ENCODE measurements at places on chromosomes 3 and 15.

- no peak for DNase-seq
These were observed 984 bp upstream of the RPP25 start for GRCh38 chr15:74957476-74958035.

- DNase-seq: no peak
These were observed 129.4 kb downstream of the PGPEP1L start for GRCh38 chr15:98878172-98878571.

DNA sequence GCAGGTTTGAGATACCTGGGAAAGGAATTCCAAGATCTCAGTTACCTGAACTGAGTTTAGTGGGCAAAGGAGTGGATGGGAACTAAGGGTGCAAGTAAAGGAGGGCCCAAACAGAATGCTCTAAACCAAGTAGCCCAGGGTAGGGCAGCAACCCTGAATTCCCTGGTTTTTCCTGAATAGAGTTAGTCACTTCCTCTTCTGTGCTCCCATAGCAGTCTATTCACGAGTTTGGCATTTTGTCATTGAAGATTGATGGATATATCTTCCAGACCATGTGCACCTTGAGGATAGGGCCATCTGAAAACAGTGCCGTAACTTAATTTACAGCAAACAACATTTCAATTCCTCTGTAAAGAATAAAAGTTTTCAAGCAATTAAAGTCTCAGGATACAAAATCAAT, 18.5 kb upstream of the PTX3 start:
- DNase-seq: no peak

GRCh38 chr15:68783226-68784058, 37.3 kb downstream of the ANP32A start:
- DNase-seq: no peak

GRCh38 chr3:156609546-156609945, 54.6 kb upstream of the SSR3 start:
- DNase-seq: no peak

GRCh38 chr3:6508410-6508759, 352.5 kb upstream of the GRM7 start:
- DNase-seq: no peak

- no peak for DNase-seq
These were observed 307.3 kb upstream of the PLSCR5 start for GRCh38 chr3:146912241-146913015.

GRCh38 chr3:104632947-104633346, 733.8 kb upstream of the ALCAM start:
- DNase-seq: no peak

GRCh38 chr3:164940745-164941144, 137.6 kb downstream of the SI start:
- DNase-seq: no peak

- no peak for DNase-seq
These were observed 111.7 kb upstream of the SMAD3 start for GRCh38 chr15:66953523-66954229.

DNA sequence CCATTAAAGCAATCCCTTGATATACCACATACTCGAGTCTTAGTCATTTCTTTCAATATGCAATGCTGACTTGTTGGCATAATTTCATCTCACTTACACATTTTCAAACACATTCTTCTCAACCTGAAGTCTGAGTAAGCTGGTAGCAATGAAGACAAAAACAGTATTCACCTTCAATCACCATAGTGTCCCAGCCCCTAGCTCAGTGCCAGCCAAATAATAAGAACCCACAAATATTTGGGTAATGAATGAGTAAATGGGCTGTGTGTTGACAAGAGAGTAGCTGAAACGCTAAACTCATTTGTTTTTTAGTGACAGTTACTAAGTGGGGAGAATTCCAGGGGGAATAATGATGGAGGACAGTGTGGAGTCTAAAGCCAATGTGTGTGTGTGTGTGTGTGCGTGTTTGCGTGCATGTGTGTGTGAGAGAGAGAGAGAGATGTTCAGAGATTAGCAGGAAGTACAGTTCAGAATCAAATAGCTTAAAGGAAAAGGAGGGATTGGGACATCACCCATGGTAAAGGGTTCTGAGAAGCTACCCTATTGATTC, 165.7 kb downstream of the GAP43 start:
- DNase-seq: no peak

GRCh38 chr3:60594025-60594424, 657.2 kb downstream of the FHIT start:
- DNase-seq: no peak

- no peak for DNase-seq
These were observed 37.0 kb downstream of the CMTM8 start for GRCh38 chr3:32275506-32275905.

DNA sequence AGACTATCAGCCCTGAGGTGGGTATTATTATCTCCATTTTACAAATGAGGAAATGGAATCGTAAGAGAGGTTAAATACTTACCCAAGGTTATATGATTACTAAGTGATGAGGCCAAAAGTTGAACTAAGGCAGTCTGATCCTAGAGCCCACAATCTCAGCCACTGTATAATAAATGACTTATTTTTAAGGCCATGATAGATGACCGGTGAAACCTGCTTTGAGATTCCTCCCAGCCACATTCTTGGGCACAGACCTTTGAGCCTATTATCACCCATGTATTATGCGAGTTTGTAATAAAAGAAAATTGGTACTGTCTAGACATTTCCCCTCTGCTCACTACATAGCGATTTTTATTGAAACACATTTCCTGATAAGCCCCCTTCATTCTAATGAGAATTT, 37.4 kb downstream of the POLQ start:
- DNase-seq: no peak

DNA sequence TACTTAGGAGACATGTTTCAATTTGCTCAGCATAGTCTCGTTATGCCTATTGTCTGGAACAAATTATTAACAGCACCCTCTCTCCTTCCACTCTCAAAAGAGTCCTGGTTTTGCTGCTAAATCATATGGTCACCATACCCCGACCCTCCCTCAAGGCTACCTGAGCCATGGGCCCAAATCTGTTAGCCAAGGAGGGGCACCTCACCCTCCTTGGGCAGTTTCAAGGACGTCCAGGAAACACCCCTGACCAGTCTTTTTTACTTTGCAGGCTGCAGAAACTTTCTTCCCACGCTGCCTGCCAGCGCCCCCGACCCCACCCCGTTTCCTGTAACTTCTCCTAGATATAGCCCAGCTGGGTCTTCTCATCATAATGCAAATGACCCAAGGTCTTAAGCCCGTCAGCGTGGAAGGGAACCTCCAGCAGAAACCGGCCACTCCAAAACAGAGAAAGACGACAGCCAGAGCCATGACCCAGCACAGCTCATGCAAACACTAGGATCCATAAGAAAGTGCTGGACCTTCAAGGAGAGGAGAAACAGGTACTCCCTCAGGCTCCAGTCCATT, 62.3 kb downstream of the ADCY5 start:
- no peak for DNase-seq

DNA sequence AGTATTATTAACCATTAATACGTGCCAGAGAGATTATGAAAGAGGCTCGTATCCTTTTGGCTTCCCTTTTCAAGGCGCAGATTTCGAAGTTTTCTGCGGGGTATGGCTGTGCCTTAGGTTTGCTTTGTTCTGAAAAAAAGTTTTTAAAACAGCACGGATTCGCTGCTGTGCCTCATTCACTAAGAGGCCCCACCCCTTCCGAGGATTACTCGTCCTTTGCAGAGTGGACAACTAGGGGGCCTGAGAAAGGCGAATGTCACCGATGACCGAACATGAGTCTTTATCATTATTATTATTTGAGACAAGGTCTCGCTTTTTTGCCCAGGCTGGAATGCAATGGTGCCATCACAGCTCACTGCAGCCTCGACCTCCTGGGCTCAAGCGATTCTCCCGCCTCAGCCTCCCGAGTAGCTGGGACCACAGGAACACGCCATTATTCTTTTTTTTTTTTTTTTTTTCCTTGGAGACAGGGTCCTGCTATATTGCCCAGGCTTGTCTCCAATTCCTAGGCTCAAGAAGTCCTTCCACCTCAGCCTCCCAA, 684 bp upstream of the RPS27L start:
- DNase-seq: no peak

DNA sequence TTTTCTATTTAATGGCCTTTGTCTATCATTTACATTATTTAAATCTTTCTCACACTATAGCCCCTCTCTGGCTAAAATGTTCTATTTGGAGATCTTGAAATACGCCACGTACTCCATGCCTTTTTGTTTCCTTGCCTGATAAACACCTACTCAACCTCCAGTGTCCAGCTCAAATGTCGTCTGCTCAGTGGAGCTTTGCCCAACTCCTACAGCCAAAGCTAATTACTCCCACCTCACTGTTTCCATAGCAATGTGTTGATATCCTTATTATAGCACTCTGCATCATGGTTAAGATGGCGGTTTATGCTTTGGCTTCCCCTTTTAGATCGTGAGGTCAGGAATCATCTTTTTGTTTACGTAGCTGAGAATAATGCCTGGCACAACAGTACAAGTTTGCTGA, 55.9 kb downstream of the NGLY1 start:
- no peak for DNase-seq

GRCh38 chr3:87148020-87148419, 79.1 kb upstream of the CHMP2B start:
- no peak for DNase-seq

DNA sequence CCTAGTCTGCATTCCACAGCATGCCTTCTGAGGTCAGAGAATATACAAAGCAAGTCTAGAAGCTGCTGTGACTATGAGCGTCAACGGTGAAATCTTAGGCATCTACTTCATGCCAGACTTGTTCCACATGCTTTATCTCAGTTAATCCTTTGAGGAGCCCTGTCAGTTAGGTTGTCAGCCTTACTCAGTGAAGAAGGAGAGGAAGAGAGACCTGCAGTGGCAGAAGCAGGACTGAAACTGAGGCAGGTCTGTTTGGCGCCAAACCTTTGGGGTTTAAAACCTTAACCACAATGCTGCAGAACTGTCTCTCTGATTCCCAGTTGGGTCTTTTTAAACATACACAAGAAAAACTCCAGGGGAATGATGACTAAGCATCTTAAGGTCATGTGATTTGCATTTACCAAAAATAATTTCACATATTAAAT, 139.0 kb upstream of the LIPC start:
- DNase-seq: no peak

GRCh38 chr3:71417791-71418190, 165.7 kb downstream of the FOXP1 start:
- no peak for DNase-seq

GRCh38 chr3:152200476-152201420, 68.0 kb upstream of the MBNL1 start:
- DNase-seq: no peak

DNA sequence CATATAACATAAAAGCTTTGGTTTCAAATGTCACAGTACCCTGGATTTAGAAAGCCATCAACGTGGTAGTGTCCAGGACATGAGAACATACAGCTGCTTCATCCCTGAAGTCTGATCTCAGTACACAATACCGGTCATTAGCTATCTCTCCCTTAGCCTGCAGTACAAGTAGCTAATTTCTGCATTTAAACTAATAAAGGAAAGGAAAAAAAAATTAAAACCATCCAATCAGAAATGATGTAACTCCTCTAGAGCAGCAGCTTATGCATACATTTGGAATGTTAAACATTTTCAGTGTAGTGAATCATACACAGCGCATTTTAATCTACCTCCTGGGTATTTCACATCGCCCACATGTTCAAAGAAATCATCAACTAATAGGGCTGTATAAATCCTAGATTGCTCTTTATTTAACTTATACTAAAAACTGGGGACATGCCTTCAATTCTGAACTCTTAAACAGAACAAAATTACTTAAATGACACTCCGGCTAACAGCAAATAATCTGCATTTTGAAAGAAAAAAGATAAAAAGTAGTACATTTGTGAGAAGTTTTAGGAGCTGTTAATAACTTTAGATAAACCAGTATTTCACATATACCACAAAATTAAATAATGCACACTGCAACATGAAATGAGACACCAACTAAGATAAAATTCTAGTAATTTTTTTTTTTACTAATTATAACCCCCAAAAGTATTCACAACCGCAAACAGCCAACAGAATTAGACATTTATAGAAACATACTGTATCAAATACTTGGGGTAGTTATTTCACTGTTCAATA, 3.7 kb downstream of the IGF2BP2 start:
- no peak for DNase-seq

DNA sequence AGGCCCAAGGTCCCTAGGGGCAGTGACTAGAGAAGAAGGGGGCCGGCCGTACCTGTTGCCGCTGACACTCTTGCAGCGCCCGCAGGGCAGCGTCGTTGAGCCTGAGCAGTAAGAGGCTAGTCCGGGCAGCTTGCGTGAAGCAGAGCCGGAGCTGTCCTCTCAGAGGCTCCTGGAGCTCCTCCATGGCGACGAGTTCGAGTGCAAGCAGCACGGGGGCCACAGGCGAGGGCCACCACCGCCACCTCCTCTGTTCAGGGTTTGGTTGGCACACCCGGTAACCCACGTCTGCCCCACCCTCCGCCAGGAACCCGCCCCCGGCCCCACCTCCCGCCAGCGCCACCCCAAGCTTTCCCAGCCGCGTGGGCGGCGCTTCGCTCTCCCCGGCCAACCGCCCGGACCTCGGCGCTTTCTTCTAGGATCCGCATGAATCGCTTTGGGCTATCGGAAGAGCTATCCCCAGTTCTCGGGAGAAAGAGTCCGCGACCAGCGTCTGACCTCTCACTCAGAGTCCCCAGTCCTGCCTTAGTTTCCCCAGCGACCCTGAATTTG, at the start of gene ELL3:
TSS of gene ELL3 (minus strand) at position 249 of the 549 bp plus-strand sequence. CDS start at position 184, 65 bp downstream.
- peak; percentile 64 for DNase-seq

DNA sequence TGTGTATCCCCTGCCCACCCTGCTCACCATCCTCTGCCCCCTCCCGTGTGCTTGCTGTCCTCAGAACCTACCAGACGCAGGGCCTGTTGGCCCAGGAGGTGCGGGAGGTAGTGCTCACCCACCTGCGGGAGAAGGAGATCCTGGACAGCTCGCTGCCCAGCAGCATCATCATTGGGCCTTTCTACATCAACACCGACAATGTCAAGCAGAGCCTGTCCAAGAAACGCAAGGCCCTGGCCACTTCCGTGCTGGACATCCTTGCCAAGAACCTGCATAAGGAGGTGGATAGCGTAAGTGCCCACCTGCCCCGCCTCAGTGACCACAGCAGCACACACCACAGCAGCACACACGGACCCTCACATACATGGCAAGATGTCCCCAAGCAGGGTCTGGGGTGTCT, 33.0 kb downstream of the DNAH1 start:
- DNase-seq: no peak

GRCh38 chr15:99306694-99307338, 55.5 kb downstream of the LRRC28 start:
- DNase-seq: peak; percentile 41

GRCh38 chr15:89874926-89875564, 18.7 kb downstream of the AP3S2 start:
- peak; percentile 46 for DNase-seq

DNA sequence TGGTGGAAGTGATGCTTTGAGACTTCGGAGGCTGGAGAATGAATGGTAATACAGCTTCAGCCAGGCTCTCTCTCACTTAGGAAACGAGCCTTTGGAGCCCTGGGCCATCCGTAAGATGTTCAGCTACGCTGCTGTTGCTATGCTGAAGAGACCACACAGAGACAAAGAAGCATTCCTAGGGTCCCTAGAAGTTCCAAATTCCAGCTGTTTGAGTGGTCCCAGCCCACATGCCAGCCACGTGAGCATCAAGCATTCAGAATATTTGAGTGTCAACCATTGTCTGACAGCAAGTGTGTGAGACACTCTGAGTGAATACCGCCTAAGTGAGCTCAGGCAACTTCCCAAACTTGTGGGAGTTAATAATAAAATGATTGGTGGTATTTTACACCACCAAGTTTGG, 212.9 kb downstream of the CD47 start:
- DNase-seq: no peak

- DNase-seq: no peak
These were observed 10.6 kb upstream of the SPRED1 start for GRCh38 chr15:38242055-38242454.
